Ammon's horn (tissue), 1 donor: ENCODE measurements at places on chromosomes 12 and 14.

DNA sequence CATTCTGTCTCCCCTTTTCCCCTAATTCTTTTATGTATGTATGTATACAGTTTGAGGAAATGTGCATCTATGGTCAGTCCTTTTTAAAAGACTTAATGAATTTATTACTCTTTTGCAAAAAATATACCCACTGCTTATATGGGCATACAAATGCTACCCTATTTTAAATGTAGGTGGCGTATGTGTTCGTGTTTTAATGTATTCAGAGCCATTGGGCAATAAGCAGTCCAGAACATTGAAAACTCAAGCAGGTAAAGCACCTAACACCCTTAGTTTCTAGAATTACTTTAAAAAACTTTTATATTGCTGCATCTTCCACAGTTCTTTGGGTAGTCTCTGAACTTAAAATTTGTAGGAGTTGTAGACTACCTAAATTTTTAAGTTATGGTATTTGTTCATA lies 42.6 kb upstream of the A2ML1 start:
- DNase-seq, result no peak

DNA sequence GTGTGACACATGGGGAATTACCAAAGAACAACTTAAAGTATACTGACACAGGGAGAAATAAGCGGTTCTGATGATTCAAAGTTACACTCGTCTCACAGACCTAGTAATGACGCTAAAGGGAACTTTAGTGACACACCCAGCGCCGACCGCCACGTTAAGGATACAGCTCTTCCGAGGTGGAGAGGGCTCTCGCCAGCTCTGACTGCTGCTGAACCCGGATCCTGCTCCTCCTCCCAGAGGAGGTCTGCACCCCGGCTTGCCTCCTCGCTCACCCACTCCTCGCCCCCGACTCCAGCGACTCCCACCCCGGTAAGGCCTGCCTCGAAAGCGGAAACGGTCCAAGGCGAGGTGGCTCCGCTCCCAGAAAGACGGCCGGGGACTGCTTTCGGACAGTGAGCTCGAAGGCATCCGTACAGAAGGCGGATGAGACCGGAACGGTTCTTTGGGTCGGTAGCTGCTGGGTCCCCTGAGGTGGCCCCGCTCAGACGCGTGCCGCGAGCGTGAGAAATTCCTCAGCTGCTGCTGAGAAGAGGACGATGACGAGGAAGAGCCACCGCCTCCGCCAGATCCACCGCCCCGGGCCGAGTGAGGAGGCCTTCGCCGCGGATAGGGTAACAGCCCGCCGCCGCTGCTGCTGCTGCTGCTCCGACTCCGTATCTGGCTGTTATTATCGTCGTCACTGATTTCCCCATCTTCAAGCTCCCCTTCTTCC lies 643 bp downstream of the ZFC3H1 start:
- peak; percentile 54 for DNase-seq

DNA sequence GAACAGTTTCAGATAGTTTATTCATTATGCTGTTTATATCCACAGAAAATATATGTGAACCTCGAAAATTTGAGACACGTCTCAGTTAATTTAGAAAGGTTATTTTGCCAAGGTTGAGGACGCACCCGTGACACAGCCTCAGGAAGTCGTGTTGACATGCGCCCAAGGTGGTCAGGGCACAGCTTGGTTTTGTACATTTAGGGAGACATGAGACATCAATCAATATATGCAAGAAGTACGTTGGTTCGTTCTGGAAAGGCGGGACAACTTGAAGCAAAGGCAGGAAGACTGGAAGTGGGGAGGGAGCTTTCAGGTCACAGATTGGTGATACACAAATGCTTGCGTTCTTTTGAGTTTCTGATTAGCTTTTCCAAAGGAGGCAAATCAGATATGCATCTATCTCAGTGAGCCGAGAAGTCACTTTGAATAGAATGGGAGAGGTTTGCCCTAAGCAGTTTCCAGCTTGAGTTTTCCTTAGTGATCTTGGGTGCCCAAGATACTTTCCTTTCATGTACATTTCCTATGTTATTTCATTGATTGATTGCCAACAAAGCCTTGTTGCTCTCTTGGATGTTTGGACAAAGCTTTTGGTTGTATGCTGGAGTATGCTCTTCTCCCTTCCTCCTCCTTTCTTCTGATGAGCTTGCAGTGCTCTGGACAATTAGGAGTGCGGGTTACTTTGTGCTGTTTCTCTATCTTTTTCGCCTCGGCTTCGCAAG lies 3.2 kb downstream of the SNAPC1 start:
- no peak for DNase-seq

DNA sequence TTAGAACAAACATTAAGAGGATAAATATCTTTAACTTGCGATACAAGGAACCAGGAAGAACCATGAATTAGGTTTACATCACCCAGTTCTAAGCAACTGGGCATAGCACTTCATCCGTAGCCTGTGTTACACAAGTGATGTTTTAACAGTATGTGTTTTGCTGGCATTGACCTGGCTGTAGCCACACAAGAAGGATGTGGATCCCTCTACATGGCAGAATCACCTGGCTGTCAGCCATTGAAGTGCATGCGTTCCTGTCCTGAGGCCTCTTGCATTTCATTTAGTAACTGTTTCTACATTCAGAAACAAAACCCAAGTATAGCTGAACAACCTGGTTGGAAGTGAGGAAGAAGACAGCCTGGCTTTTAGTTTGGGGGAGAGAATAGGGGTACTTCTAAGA lies 72.2 kb downstream of the TGFB3 start:
- no peak for DNase-seq

DNA sequence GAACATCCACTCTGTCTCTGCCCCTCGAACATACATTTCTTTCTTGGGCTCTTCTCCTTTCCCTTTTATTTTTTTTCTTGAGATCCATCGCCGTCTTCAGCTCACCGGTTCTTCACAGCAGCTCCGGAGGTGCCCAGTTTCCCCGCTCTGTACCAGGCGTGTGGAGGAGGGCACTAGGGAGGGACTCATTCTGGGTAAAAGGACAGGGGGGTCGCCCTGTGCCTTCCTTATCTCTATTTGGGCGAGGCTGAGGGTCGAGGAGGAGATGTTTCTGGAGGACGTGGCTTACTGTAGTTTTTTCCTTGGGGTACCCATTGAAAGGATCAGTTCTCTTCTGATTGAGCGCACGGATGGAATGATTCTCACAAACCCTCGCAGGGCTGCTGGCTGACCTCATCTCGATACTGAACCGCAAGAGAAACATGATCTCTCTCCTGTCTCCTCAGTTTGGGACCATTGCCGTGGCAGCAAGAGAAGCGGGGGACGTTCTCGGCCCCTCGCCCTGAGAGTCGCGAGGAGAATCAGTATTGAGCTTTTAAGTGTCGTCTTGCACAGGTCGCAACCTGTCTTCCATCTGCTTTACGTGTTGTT lies 386 bp downstream of the LIN52 start:
- DNase-seq, result no peak
